Hematopoietic multipotent progenitor cell (in vitro differentiated cells): ENCODE measurements at places on chromosomes 12 and 14.

DNA sequence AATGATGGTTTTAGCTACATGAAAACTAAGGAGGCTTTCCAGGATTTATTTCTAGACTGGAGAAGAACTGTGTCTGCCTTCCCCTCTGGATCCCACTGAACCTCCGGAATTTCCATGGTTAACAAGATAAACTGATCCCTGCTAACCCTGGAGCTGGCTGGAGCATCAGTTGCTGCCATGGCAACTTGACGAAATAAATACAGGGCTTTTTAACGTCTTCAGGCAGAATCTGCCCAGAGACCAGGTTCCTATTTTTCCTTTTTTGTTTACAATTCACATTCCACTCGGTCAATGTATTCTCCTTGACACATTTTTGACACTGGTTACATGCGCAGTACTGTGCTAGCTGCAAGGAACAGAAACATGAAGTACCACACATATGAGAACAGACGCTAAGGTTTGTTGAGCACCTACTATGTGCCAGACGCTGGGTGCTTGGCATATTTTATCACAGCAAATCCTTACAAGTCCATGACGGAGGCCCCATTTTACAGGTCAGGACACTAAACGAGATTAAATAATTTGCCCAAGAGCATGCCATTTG lies 1.7 kb downstream of the C14orf132 start:
- DNase-seq: no peak

GRCh38 chr12:74959657-74960056 lies 250.0 kb downstream of the KCNC2 start:
- DNase-seq: no peak

GRCh38 chr14:32601906-32602305 lies 272.8 kb downstream of the AKAP6 start:
- no peak for DNase-seq

DNA sequence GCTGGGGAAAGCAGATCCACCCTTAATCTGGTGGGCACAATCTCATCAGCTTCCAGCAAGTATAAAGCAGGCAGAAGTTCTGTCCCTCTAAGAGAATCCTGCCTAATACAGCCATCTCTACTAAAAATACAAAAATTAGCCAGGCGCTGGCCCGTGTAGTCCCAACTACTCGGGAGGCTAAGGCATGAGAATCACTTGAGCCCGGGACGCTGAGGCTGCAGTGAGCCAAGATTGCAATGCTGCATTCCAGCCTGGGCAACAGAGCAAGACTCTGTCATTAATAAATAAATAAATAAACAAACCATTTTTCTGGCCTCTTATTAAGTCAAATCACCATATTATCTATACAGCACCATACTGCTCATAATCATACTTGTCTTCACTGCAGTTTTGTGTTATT lies 111.2 kb downstream of the MED13L start:
- DNase-seq: no peak

DNA sequence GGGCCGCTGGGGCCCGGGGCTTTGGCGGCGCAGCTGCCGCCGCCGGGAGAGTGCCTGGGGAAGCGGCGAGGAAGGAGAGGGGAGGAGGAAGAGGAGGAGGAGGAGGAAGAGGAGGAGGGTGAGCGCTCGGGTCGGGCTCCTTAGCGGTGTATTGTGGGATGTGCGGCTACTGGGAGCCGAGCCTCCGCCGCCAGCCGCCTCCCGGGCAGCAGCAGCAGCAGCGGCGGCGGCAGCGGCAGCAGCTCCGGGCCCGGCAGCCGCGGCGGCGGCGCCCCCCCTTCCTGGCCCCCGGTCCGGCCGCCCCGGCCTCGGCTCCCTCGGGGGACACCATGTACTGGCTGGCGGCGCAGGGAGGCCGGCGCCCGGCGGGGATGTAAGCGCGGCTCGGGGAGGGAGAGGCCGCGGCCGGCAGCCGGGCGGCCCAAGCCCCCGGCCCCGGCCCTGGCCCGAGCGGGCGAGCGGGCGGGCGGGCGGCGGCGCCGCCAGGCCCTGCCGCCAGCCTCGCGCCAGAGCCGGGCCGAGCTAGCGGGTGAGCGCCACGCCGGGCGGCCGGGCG lies at the start of gene SETD1B:
Gene SETD1B, plus strand, starts transcription at position 149 of the 556 bp plus-strand sequence. CDS start 729 bp downstream, outside the sequence.
- DNase-seq: peak; percentile 38

GRCh38 chr14:49851813-49852212 lies 775 bp downstream of the NEMF start:
- peak; percentile 8 for DNase-seq

- no peak for DNase-seq
Measured at GRCh38 chr14:99093532-99094517, 178.2 kb downstream of the BCL11B start.

GRCh38 chr14:69652942-69653684 lies 41.7 kb downstream of the SUSD6 start:
- no peak for DNase-seq

- DNase-seq: no peak
Measured at GRCh38 chr14:33693237-33693636, 257.6 kb downstream of the EGLN3 start.

DNA sequence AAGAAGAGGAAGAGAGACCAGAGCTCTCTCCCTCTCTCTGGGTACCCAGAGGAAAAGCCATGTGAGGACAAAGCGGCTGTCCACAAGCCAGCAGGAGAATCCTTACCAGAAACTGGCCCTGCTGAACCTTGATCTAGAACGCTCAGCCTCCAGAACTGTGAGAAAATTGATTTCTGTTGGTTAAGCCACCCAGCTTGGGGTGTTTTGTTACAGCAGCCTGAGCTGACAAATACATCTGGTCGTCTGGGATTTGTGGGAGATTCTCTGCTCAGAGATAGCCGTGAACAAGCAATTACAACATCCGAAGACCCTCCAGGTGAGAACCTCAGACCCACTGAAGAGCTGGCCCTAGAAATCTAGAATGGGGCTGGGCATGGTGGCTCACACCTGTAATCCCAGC lies 6.5 kb upstream of the PRIMA1 start:
- no peak for DNase-seq

DNA sequence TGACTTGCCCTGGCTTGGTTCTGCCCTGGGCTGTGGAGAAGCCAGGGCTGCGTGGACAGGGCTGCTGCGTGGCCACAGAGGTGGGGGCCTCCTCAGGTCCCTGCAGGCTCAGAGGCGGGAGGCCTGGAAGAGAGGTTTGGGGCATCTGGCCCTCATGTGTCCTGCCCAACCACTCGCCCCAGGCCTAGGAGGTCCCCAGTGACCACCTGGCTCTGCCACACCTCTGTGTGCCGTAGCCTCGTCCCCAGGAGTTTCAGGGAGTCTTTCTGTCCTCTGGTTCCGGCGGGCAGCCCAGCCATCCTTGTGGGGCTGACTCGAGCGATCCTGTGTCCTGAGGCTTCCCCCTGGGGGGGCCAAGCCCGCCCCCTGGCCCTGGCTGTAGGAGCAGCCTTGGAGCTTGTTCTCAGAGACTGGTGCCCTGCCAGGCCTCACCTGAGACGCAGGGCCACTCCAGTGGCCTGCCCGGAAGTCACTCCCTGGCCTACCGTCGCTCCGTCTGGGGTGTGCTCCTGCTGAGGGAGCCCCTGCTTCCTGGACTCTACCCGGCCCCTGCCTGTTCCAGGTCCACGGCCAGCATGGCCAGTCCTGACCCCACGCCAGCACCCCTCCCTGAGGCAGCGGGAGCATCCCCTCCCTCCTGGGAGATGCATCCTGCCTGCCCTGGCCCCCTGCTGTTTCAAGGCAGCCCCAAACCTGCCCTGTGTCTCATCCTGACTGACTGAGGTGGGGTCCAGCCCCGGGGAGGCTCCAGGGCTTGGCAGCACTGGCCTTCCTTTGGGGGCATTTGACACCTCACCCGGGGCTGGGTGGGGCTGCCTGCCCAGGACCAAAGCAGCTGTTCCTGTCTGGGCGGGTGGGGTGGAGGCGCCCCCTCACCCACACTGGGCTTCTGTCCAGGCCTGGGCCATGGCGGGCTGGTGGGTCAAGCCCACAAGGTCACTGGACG lies 13.9 kb downstream of the ASPG start:
- DNase-seq: no peak

DNA sequence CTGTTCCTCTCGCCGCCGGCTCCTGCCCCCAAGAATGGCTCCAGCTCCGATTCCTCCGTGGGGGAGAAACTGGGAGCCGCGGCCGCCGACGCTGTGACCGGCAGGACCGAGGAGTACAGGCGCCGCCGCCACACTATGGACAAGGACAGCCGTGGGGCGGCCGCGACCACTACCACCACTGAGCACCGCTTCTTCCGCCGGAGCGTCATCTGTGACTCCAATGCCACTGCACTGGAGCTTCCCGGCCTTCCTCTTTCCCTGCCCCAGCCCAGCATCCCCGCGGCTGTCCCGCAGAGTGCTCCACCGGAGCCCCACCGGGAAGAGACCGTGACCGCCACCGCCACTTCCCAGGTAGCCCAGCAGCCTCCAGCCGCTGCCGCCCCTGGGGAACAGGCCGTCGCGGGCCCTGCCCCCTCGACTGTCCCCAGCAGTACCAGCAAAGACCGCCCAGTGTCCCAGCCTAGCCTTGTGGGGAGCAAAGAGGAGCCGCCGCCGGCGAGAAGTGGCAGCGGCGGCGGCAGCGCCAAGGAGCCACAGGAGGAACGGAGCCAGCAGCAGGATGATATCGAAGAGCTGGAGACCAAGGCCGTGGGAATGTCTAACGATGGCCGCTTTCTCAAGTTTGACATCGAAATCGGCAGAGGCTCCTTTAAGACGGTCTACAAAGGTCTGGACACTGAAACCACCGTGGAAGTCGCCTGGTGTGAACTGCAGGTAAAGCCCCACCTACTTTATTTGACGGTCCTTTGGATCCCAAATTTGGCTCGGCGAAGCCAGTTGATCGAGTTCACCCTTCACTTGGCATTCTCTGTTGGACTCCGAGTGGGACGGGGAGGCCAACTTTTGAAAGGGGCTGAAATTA lies 1.5 kb downstream of the WNK1 start:
- peak; percentile 30 for DNase-seq

DNA sequence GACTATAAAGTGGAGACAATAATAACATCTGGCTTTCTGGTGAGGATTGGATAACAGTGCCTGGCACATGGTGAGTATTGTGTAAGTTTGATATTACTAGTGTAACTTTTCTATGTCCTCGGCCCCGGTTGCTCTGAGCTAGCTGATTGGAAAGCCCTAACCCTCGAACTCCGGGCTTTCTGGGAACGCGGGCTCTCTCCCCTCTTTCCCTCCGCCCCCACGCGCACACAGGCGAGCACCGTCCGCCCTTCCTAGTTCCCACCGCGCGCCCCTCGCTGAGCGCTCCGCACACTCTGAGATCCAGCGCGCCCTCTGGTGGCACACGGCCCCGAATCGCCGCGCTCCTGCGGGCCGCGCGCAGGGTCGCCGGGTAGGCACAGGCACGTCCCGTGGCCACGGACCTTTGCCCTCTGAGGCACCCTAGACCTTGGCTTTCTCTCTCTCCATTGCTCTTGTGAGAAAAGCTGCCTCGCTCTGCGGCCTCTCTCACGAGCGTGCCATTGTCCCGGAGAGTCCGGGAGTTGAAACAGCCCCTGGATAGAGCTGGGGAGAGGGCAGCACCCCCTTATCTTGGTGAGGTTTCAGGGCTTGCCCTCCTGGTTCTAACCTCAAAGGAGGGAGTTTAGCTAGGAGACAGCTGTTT lies 23.2 kb upstream of the ESRRB start:
- DNase-seq: peak; percentile 2

- no peak for DNase-seq
Measured at GRCh38 chr14:31541702-31542101, 19.5 kb upstream of the NUBPL start.

- no peak for DNase-seq
Measured at GRCh38 chr12:7151532-7151931, 21.4 kb downstream of the CLSTN3 start.

GRCh38 chr14:104342435-104343293 lies 204.3 kb downstream of the KIF26A start:
- DNase-seq: no peak

- peak; percentile 44 for DNase-seq
Measured at GRCh38 chr14:99752486-99753121, 40.6 kb upstream of the EML1 start.

GRCh38 chr12:111102102-111102739 lies 181.8 kb upstream of the MYL2 start:
- DNase-seq: no peak

DNA sequence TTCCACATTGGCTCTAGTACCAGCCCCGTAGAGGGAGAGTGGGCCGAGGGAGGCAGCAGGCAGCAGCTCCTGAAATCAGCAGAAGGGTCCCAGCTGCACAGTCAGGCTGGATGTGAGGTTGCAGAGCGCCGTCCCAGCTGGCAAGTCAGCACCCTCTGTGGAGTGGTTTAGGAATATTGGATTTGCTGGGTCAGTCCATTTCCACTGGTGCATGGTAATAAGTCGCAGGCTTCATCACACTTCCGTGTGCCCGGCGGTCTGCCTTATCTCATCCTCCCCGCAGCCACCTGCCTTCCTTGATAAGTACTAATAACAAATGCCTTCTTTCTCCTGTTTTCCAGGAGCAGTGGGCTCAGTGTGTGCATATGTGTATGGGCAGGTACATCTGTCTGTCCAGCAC lies 112.9 kb downstream of the TSPAN9 start:
- no peak for DNase-seq

GRCh38 chr12:42332301-42333285 lies 6.6 kb downstream of the PPHLN1 start:
- DNase-seq: peak; percentile 76

DNA sequence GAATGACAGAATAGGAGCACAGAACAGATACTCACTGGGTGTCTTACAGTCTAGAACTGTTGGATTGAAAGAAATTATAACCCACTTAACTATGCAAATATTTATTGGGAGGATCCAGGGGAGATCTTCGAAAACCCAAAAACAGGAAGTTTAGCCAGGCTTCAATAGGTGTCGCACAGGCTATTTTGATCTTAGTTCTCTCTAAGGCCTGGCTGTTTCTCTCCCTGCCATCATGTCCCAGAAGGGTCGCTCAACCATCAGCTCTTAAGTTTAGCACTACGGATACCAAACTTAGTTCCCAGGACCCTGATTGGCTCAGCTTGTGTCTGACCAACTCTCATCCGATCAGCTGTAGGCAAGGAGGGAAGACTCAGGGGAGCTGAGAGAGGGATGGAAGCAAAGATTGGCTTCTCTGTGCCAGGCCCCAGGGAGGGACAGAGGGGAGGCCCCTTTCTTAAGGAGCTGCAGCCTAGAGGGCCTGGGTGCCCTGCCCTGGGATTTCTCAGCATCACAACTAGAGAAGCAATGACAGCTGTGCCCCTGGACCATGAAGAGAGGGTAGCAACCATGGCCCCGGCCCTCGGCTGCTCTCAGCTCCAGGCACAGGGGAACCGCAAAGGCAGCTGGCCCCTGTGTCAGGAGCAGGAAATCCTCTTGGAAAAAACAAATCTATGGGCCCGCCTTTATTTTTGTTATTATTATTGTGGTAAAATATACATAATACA lies 13.5 kb downstream of the PHETA1 start:
- DNase-seq: no peak

DNA sequence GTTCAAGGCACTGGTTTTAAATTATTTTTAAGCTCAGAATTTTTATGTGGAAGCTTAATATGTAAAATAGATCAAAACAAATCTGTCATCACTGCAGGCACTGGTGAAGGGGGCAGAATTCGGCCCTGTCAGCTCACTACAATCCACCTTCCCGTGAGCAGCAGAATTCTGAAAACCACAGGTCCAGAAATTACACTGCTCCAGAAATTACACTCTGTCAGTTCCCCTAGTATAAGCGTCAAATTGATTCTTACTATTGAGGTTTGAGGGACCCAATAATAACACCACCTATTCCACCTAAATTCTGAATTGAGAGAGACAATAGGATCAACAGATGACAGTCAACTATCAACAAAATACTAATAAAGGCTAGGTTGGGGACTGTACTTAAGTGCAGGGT lies 245.5 kb downstream of the PHLDA1 start:
- no peak for DNase-seq
